Activated CD8-positive, alpha-beta memory T cell treated with anti-CD3 and anti-CD28 coated beads for 1 hour (primary cell): ENCODE measurements at places on chromosomes 5 and 9.

- no peak for DNase-seq
Observed at GRCh38 chr5:177557041-177557647, 2.8 kb upstream of the FAM193B start.

DNA sequence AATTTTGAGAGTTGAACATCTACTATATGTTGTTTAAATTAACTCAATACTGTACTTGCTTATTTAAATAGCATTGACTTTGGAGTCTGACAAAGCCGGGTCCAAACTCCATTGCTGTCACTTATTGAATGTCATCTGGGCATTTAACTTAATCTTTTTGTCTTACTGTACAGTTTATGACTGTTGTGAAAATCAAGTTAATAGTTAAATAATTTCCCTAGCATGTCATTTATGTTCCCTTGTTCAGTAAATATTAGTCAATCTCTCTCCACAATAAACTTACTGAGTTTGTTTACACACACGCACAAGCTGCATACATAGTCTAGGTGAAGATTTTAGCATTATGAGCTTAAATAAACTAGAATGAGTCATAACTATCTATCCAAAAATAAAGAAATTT lies 6.3 kb upstream of the UGCG start:
- no peak for DNase-seq

DNA sequence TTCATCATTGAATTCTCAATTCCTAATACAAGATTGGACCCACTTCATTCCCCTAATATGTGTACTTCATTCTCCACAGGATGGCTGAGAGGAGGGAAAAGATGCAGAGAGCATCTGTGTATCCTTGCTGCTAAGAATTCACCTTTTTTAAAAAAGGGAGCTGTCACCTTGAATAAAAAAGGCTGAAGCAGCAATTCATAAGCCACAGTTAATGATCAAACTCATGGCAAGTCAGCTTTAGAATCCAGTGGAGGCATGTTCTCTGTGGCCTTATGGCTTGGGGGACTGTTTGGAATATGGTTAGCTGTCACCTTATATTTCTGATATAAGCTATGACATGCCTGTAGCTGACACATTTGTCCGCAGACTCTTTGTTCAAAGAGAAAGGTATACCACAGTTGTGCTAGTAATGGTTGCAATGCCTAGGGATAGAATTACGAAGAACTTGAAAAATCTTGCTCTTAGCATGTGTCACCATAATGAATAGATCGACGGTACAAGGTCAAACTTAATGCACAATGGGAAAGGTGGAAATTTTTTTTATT lies 256.8 kb upstream of the TNC start:
- no peak for DNase-seq

GRCh38 chr9:126694206-126695081 lies 80.7 kb downstream of the LMX1B start:
- no peak for DNase-seq

DNA sequence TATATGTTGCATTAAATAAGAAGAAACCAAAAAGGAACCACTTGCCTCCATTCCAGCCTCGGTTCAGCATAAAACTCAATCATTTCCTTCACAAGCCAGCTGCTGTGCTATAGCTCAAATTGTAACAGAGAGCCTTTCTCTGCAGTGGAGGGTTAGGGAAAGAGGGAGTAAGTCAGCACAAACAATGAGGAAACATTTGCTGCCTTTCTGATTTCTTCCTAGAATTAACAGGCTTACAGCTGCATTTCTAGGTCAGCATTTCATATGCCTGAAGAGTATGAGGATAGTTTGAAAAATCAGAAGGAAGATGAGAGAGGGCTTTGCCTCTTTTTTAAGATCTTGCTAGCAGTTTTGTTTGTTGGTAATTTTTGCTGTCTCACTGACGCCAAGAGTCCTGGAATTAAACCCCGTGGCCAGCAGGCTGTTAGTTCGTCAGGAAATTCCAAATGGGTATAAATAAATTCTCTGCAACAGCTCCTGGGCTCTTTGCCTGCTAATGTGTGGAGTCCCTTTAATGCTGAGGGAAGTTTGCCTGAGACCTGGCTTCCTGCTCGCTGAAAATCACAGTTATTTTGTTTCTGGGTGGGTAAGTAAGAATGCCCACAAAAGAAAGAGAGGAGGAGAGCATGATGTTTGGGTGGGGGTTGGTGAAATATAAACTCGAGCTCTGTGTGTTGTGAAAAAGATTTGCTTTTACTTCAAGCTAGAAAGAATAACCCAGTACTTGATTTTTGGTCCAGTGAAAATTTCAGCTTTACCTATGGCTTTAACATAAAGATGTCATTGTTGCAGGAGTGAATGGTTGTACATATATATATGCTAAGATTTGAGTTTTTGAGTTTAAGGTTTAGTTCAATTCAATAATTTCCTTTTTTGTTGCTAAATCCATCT lies 148.1 kb upstream of the DMRT1 start:
- no peak for DNase-seq

DNA sequence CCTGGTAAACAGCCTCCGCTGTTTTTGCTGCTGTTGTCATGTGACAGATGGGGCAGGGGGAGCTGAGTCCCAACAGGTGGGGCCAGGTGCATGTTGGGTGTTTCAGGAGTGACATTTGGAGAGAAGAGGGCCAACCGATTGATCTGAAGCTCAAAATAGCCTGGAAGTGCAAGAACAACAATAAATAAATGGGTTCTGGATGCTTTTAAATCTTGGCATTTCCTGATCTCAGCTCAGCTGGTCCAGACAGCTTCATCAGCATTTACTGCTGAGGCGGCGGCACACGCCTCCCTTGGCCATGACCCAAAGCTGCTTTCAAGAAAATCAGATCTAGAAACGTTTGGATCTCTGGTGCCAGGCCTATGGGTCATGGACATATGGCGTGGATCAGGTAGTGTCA lies 70.5 kb downstream of the PPARGC1B start:
- DNase-seq = no peak

GRCh38 chr5:9543311-9543920 lies 2.5 kb downstream of the SEMA5A start:
- DNase-seq = no peak
